ENCODE measurements at places on chromosomes 12 and 14. TPM values are rescaled to one million over a fixed set of nuclear protein-coding genes. Genes with fewer than 3 reads are reported as not detected.

- DNase-seq = peak; percentile 38
Observed at GRCh38 chr14:103161054-103161397, 37.8 kb downstream of the TNFAIP2 start.

Gene SMCO2
- total RNA-seq = not detected

GRCh38 chr14:68306265-68306933 lies 486.5 kb downstream of the ZFP36L1 start:
- DNase-seq = no peak

- no peak for DNase-seq
Observed at GRCh38 chr12:126337556-126338441, 1272.6 kb downstream of the AACS start.

Gene NANOG
- not detected for total RNA-seq

Gene JDP2
- 0.46 TPM for total RNA-seq

DNA sequence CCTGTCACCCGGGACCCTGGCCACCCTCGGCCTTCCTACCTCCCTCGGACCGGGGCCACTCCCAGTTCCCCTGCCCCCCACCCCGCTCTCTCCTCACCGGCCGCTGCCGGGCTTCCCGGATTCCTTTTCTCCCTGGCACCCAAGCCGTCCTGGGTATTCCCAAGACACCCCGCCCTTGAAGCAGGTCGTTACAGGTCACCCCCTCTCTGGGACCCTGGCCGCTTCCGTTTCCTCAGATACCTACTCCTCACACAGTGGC lies 493 bp downstream of the NUMB start:
- DNase-seq = no peak

GRCh38 chr12:129068684-129069083 lies 215.4 kb downstream of the GLT1D1 start:
- DNase-seq = no peak

DNA sequence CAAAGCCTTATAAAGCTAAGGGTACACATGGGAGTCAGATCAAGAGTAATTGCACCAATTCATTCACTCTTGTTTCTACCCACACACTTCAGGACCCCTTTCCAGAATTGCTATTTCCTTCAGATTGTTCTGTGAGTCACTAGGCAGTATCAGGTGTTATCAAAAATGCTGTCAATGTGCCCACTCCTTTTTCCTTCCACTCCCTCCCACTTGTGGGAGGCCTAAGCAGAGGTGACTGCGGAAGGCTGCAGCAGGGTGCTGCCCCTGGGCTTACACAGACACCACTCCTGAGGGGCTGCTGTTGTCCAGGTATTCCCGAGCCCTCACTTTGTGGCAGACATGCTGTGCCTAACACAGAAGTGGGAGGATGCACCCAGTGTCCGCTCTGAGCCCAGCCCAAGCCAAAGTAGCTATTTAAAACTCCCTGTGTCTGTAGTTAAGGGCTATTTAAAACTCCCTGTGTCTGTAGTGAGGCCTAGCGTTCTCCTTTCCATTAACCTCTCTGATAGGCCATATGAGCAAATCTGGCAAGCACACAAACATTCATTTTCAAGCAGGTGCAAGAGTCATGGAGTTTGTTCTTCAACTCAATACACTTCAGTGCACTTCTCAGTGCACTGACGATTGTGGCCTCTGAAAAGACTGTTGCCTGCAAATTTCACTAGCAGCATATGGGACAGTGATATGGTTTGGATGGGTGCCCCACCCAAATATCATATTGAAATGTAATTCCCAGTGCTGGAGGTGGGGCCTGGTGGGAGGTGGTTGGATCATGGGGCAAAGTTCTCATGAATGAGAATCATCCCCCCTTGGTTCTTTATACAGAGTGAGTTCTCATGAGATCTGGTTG lies 117.8 kb downstream of the PHLDA1 start:
- peak; percentile 49 for DNase-seq

DNA sequence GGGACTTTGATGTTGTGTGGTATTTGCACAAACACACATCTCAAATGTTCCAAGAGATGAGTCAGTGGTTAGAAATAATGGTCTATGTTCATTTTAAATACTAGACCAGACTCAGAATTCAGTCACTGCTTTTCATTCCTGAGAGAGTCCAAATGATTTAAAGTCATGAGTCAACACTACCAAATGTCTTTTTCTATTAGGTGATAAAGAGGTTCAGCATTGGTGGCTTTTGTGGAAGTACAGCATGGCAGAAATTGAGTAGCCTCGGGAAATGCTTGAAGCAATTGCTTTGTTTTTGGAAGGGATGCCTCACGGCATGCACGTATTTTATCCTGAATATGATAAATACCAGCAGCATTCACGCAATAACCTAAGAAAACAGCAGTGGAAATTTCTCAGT lies 115.7 kb downstream of the DIO2 start:
- DNase-seq = no peak

- DNase-seq = no peak
Observed at GRCh38 chr14:56131865-56132833, 13.9 kb downstream of the PELI2 start.

Data from activated naive CD4-positive, alpha-beta T cell treated with anti-CD3 and anti-CD28 coated beads, Interleukin-2, amount 50 U/mL, for 72 hours (primary cell).